Activated CD4-positive, alpha-beta T cell treated with anti-CD3 and anti-CD28 coated beads for 1 hour (primary cell): ENCODE measurements at places on chromosomes 5 and 9.

- DNase-seq: no peak
Observed at GRCh38 chr5:81817980-81818379, 67.1 kb upstream of the SSBP2 start.

DNA sequence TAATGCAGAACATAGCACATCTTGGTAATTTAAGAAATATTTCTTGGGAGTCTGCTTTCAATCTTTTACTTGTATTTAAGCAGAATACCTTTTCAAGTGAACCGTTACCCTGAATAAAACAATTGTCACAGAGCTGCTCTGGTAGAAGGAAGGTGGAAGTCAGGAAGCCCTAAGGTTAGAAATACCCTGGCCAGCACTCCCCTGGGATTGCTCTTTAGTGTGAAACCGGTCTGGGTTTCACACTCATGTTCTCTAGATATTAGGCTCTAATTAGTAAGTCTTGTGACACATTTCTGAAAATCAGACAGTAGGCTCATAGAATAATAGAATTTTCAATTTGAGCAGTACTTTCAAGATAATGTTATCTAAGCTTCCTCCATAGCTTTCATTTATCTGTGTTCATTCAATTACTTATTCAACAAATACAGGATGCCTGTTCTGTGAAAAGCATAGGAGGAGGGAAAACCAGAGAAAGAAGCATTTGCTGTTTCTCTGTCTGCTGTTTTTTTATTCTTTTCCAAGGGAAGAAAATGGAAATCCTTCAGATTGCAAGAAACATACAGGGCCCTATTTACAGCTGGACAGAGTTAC is 825.5 kb downstream of the TLR4 start:
- DNase-seq: no peak

GRCh38 chr5:154311362-154311761 is 120.8 kb downstream of the GALNT10 start:
- no peak for DNase-seq

DNA sequence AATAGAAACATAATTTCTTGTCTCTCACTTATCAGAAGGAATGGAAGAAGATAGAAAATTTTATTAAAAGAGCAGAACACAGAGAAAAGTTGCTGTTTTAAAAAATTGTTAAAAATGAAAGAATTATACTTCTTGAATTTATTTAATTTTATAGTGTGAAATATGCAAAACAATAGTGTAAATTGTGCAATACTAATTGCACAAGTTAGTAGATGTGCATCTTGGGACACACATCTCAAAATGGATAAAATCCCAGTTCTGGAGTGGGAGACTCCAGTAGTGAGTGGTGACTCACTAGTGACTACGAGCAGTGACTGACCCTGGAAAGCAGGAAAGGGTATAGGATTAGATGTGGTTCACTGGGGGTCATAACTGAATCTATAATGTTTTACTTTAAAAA is 223.2 kb downstream of the MSX2 start:
- DNase-seq: no peak

DNA sequence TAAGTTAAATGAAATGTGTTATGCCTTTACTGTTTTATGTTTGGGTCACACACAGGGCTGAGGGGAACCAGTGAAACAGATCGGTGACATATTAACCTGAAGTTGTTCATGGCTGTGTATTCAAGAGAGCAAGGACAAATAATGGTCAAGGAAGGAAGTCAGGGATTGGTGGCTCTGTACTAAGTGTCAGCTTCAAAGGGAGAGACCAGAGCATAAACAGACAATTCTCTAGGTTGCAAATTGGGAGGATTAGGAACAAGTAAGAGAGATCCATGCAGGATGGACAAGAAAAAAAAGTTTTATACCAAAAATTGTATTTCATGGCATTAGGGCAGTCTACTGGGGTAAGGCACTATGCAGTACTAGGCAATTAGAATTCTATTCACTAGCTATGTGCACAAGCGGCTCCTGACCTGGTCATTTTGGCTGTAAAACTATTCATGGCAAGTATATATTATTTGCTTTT is 156.3 kb downstream of the PLPPR1 start:
- DNase-seq: no peak

DNA sequence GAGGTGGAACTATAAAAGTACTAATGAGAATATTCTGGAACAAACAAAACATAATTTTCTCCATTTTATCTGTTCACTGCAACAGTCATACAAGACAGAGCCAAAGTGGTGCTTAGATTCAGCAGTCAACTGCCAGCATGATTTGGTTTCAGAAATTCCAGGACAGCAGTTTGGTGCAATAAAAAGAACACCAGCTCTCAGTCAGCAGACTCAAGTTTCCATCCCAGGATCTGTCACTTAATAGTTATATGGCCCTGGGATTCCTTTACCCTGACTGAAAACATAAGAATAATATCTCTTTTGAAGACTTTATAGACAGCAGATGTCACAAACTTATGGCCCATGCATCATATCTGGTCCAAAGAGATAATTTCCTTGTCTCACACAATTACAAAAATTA is 92.8 kb upstream of the RASEF start:
- DNase-seq: no peak

DNA sequence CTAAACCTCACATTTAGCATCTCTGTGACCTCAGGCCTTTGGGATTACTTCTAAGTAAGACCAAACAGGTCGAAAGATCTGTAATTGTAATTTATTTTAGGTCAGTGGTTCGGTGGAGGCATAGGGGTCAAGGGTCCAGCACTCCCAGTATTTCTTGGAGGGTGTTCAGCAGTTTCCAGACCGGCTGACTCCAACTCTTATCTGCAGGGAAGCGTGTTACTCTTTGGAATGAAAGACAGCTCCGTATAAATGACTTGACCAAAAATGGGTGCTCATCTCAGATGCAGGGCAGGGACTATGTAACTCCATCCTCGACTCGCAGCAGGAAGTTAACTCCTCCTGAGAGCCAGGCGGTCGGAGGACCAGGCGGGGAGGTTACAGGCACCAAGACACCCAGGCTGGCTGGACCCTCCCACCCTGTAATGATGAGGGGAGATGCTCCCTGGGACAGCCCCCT is 620 bp upstream of the VPS13A start:
- DNase-seq: no peak

- DNase-seq: no peak
Observed at GRCh38 chr9:100011062-100011681, 87.6 kb downstream of the ERP44 start.

- no peak for DNase-seq
Observed at GRCh38 chr5:158821331-158821730, 278.4 kb downstream of the EBF1 start.

- DNase-seq: no peak
Observed at GRCh38 chr9:133737774-133738639, at the start of gene SARDH. Gene SARDH (minus strand): TSS chr9:133738352. CDS start chr9:133734173, 4,179 bp downstream.

- no peak for DNase-seq
Observed at GRCh38 chr9:127567035-127567729, 44.9 kb upstream of the STXBP1 start.

DNA sequence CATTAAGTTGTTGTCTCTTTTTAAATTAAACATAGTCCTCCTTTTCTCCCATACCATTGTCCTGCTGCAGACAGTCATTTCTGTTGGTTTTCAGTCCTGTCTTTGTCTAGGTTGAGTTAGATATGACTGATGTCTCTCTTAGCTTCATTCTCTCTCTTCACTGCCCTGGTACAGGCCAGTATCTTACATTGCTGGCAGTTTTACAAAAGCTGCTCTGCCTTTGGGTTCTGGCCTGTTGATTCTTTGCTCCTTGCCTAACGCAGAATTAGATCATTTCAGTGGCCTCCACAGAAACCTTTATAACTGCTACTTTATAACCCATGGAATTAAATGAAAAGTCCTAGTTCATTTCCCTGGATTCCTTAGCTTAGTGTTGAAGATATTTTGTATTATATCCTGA is 33.7 kb downstream of the GPR21 start:
- no peak for DNase-seq

DNA sequence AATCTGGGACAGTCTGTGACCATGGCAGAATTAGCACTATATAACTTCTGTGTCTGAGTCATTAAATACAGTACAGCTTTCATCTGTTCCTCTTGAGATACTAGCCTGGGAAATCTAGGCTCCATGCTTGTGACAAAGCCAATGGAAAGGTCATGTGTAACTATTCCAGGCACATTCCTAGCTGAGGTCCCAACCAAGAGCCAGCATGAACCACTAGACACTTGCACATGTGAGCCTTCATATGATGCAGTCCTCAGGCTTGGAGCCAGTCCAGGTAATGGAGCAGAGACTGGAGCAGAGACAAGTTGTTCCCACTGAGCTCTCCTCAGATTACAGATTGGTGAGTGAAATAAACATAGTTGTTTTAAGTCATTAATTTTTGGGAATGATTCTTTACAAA is 412.4 kb upstream of the ZNF462 start:
- no peak for DNase-seq

GRCh38 chr9:130283539-130284248 is 18.1 kb downstream of the HMCN2 start:
- no peak for DNase-seq

- DNase-seq: no peak
Observed at GRCh38 chr5:126208691-126209090, 214.5 kb upstream of the GRAMD2B start.

GRCh38 chr5:139648205-139649081 is at the start of gene CXXC5:
Gene CXXC5 (plus strand): TSS chr5:139648349. CDS start chr5:139680524, 32,175 bp downstream.
- DNase-seq: no peak

DNA sequence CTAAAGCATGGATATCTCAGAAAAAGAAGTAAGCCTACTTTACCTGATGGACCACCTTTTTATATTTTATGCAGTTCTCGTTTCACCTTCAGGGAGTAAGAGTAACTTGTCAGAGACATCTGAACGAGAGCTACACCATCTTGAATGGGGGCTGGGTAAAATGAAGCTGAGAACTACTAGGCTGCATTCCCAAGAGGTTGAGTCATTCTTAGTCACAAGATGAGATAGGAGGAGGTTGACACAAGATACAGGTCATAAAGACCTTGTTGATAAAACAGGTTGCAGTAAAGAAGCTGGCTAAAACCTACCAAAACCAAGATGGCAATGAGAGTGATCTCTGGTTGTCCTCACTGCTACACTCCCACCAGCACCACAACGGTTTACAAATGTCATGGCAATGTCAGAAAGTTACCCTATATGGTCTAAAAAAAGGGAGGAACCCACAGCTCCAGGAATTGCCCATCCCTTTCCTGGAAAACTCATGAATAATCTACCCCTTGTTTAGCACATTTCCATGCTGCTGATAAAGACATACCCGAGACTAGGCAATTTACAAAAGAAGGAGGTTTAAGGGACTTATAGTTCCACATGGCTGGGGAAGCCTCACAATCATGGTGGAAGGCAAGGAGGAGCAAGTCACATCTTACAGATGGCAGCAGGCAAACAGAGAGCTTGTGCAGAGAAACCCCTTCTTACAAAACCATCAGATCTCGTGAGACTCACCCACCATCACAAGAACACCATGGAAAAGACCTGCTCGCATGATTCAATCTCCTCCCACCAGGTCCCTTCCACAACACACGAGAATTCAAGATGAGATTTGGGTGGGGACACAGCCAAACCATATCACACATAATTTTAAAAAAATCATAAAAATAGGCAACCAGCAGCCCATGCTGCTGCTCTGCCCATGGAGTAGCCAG is 62.5 kb downstream of the GIN1 start:
- no peak for DNase-seq

DNA sequence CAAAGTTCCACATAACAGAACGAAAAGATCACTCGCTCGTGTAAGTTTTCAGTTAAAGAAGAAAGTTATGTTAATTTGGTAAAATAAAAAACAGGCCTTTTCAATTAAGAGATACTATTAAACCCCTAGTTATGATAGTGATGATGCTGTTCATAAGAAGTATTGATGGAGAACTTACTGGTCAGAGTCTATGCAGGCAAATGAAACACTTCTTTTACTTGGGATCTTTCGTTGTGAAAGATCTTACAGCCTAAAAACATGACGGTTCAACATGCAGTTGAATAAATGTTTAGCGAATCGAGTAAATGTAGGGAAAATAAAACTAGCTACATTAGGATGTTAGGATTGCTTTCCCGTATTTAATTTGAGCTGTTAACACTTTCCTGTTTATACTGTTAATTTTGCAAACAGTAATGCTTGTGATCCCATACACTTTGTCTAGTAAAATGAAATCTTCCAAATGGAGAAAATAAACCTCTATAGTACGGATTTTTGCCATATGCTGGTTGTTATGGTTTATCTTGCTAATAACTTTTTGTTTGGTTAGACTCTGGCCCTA is 2.0 kb downstream of the RHOBTB3 start:
- DNase-seq: no peak

DNA sequence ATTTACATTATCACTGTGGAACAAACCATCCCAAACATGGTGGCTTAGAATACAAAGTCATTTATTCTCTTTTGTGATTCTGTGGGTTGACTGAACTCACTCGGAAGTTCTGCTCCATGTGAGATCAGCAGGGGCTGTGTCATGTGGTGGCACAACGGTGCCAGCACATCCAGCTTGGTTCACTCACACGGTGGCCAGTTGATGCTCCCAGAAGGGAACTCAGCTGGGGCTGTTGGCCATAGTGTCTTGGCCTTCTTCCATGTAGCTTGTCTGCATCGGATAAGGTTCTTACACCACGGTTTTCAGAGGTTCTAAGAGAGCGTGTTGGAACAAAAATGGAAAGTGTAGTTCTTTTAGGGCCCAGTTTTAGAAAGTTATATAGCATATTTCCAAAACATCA is 312.7 kb downstream of the DMRT2 start:
- no peak for DNase-seq

- DNase-seq: no peak
Observed at GRCh38 chr5:76610196-76610595, 13.0 kb downstream of the F2RL2 start.

DNA sequence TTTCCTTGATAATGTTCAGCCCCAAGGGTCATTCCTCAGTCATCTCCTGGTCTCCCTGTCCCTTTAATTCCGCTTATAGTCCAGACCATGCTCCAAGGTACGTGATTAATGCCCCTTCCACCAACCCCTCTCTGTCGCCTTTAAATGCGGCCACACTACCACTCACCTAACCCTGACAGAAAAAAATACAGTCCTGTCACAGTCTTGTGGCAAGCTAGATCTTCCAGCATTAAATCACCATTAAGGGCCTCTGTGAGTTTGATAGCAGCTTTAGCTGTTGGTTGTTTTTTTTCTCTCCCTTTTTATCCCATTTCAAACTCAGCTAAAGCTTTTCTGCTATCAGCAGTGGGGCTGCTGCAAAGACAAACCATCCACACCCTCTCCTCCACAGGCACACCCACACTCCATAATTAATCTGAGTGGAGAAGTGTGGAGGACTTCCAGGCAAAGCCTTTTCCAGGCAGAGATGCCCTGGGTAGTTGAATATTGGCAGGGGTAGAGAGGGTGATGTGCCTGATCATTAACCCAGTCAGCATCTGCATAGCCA is 522.7 kb upstream of the CLINT1 start:
- no peak for DNase-seq
